PC-3 (cell line): ENCODE measurements at places on chromosomes 16 and 17. TPM values are rescaled to one million over a fixed set of nuclear protein-coding genes. Genes with fewer than 3 reads are reported as not detected.

The KCNH4 gene
- total RNA-seq, result not detected in 2 replicates

The BRIP1 gene
- 13.8 and 21.1 TPM in 2 replicates for total RNA-seq

The TNFRSF17 gene
- not detected in 2 replicates for total RNA-seq

The ADGRG1 gene
- total RNA-seq, result 33.7 and 41.5 TPM in 2 replicates

The EVPLL gene
- total RNA-seq, result 1.1 and 1.3 TPM in 2 replicates

The EXOC3L1 gene
- not detected in 2 replicates for total RNA-seq

The CCL17 gene
- not detected in 2 replicates for total RNA-seq

The KAT2A gene
- total RNA-seq, result not detected in 2 replicates

The ANKRD40CL gene
- total RNA-seq, result not detected in 2 replicates

The OMG gene
- not detected in 2 replicates for total RNA-seq

The CIBAR2 gene
- not detected in 2 replicates for total RNA-seq

The LRRC75A gene
- total RNA-seq, result 15.8 and 19.4 TPM in 2 replicates

The KRT28 gene
- total RNA-seq, result not detected in 2 replicates

The DERL2 gene
- 18.1 and 38.7 TPM in 2 replicates for total RNA-seq

The NBR1 gene
- total RNA-seq, result 24.1 and 30.0 TPM in 2 replicates

The CCT6B gene
- 0.33 TPM in 1 of 2 replicates, not detected in the other for total RNA-seq

The MEOX1 gene
- 0.84 TPM in 1 of 2 replicates, not detected in the other for total RNA-seq

The EME1 gene
- 20.0 and 28.0 TPM in 2 replicates for total RNA-seq

The NAGS gene
- 13.5 and 14.3 TPM in 2 replicates for total RNA-seq

The KRTAP2-3 gene
- total RNA-seq, result 10.8 and 12.4 TPM in 2 replicates

The CCL5 gene
- not detected in 2 replicates for total RNA-seq

The WDR59 gene
- 7.1 and 11.8 TPM in 2 replicates for total RNA-seq

The TELO2 gene
- total RNA-seq, result 37.8 and 61.3 TPM in 2 replicates

The CACNG1 gene
- total RNA-seq, result not detected in 2 replicates

The TSPOAP1 gene
- total RNA-seq, result 4.3 and 8.3 TPM in 2 replicates

The PNMT gene
- 1.2 and 1.4 TPM in 2 replicates for total RNA-seq

The ZNF629 gene
- total RNA-seq, result 7.8 and 8.4 TPM in 2 replicates

The DOC2A gene
- 4.6 and 5.2 TPM in 2 replicates for total RNA-seq

The CACNA1H gene
- 4.1 and 7.8 TPM in 2 replicates for total RNA-seq

The GCGR gene
- total RNA-seq, result 0.11 TPM in 1 of 2 replicates, not detected in the other

The FBXO39 gene
- total RNA-seq, result not detected in 2 replicates

The DNAAF8 gene
- total RNA-seq, result 0.58 and 1.2 TPM in 2 replicates

The PIRT gene
- total RNA-seq, result not detected in 2 replicates

The ATXN1L gene
- 8.5 and 9.2 TPM in 2 replicates for total RNA-seq

The IFI35 gene
- 8.7 and 12.3 TPM in 2 replicates for total RNA-seq

The IGF2BP1 gene
- 1.2 and 1.3 TPM in 2 replicates for total RNA-seq

The IRF8 gene
- not detected in 2 replicates for total RNA-seq

The TP53TG3 gene
- not detected in 2 replicates for total RNA-seq

The KLHL10 gene
- not detected in 2 replicates for total RNA-seq

The ABCC3 gene
- 50.2 and 64.4 TPM in 2 replicates for total RNA-seq

The EPX gene
- total RNA-seq, result not detected in 2 replicates

The CCL7 gene
- not detected in 2 replicates for total RNA-seq

The CBLN1 gene
- 0.04 TPM in 1 of 2 replicates, not detected in the other for total RNA-seq

The CD19 gene
- not detected in 2 replicates for total RNA-seq

The CDH16 gene
- total RNA-seq, result not detected in 2 replicates

The SLC22A31 gene
- total RNA-seq, result 5.6 and 8.4 TPM in 2 replicates

The UMOD gene
- not detected in 2 replicates for total RNA-seq

The MYH11 gene
- not detected in 2 replicates for total RNA-seq

The RAB26 gene
- 4.6 and 5.6 TPM in 2 replicates for total RNA-seq

The GLYR1 gene
- total RNA-seq, result 30.6 and 41.2 TPM in 2 replicates
